ENCODE measurements at places on chromosomes 12 and 14.

GRCh38 chr14:88154926-88155325, 150.0 kb downstream of the GPR65 start:
- no peak for DNase-seq

DNA sequence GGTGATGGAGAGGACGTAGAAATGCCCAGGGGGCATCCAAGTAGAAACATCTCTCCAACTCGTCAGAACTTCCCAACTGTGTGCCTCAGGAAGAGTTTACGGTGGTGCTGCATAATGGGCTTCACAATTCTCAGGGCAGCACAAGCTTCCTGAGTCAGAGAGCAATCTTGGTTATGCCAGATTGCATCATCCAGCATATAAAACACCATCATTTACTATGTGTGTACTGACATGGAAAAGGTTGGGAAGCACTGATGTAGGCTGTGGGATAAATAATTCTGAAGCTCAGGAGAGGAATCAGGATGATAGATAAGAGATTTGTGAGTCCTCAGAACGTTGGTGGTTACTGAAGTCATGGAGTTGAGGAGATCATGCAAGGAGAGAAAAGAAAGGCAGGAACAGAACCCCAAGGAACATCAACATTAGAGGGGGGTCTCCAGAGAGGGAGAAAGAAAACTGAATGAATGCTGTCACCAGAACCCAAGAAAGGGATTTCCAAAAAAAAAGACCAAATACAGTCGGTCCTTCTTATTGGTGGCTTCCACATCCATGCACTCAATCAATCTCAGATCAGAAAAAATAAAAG, 4.7 kb upstream of the NCKAP5L start:
- DNase-seq: no peak

GRCh38 chr12:12705838-12706520, 10.0 kb upstream of the GPR19 start:
- peak; percentile 45 for DNase-seq

DNA sequence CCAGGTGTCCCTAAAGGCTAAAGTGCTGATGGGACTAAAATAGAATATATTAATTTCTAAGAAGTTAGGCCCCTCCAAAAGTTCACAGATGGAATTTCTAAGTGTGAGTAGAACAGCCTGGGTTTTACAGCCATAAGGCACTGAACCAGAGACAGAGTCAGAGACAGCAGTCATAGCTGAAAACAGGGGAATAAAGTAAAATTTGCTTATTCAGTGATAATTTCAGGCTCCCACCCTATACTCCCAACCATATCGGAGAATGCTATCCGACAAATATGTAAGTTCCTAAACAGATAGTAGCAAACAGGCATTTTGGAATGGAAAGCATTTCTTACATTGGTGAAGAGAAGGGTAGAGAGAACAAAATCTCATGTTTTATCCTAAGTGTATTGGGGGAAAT, 45.3 kb downstream of the NAA25 start:
- no peak for DNase-seq

GRCh38 chr14:102949062-102949800, 26.8 kb downstream of the AMN start:
- no peak for DNase-seq

DNA sequence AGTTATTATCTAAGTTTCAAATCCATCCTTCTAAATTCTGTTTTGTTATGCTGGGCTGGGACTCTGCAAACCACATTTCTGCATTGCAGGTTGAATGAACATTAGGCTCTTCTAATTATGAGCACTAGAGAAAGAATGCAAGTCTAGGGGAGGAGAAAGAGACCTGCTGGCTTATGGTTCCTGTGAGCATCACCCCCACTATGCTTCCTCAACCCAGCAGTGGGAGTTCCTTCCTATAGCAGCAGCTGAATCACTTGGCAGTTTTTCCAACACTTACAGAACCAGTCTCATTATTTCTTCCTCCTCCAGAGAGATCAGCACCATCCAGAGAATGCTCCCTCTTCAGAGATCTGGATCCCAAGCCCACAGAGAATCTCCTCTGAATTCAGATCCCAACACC, 297.7 kb upstream of the CLEC14A start:
- no peak for DNase-seq

DNA sequence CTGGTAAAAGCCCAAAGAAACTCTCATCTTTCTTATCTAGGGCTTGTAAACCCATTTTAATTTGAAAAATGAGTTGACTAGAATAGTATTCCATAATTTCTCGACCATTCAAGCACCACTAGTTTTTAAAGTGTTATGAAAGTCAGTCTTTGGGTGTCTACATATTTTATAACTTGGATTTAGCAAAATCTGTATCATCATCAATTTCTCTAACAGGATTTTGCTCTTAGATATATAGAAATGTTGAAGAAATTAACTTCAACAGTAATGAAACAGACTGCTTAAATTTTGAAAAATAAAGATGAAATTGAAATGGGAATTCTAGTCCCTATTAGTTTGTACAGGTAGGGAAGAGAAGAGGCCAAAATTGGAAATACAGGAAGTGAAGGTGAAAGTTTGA, 32.8 kb downstream of the MSRB3 start:
- DNase-seq: no peak

DNA sequence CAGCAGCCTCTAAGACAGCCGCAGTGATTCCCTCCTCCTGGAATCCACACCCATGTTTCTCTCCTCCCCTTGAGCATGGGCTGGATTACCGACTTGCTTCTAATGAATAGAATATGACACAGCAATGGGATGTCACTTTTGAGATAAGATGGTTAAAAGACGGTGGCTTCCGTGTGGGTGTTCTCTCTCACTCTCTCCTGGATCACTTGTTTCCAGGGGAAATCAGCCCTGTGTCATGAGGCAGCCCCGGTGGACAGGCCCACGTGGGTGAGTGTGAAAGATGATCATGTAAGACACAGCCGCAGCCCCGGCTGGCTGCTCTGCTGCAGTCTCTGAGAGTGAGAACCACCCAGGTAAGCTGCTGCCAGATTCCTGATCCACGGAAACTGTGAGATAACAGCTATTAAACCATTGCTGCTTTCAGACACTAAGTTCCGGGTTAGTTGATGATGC, 10.7 kb downstream of the MOAP1 start:
- no peak for DNase-seq

DNA sequence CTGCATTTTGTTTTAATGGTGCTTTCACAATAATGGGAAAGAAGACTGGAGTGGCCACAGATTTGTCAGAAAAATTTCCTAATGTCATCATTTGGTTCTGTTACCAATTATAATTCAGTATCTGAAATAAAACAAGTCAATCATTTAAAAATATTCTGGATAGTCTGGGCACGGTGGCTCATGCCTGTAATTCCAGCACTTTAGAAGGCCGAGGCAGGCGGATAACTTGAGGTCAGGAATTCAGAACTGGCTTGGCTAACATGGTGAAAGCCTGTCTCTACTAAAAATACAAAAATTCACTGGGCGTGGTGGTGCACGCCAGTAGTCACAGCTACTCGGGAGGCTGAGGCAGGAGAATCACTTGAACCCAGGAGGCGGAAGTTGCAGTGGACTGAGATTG, 4.0 kb upstream of the LIMA1 start:
- DNase-seq: no peak

GRCh38 chr12:6791931-6792520, 2.7 kb downstream of the CD4 start:
- no peak for DNase-seq

- no peak for DNase-seq
Observed at GRCh38 chr14:80627745-80628144, 313.8 kb downstream of the CEP128 start.

GRCh38 chr14:21072031-21072473, 1.9 kb downstream of the ARHGEF40 start:
- no peak for DNase-seq

DNA sequence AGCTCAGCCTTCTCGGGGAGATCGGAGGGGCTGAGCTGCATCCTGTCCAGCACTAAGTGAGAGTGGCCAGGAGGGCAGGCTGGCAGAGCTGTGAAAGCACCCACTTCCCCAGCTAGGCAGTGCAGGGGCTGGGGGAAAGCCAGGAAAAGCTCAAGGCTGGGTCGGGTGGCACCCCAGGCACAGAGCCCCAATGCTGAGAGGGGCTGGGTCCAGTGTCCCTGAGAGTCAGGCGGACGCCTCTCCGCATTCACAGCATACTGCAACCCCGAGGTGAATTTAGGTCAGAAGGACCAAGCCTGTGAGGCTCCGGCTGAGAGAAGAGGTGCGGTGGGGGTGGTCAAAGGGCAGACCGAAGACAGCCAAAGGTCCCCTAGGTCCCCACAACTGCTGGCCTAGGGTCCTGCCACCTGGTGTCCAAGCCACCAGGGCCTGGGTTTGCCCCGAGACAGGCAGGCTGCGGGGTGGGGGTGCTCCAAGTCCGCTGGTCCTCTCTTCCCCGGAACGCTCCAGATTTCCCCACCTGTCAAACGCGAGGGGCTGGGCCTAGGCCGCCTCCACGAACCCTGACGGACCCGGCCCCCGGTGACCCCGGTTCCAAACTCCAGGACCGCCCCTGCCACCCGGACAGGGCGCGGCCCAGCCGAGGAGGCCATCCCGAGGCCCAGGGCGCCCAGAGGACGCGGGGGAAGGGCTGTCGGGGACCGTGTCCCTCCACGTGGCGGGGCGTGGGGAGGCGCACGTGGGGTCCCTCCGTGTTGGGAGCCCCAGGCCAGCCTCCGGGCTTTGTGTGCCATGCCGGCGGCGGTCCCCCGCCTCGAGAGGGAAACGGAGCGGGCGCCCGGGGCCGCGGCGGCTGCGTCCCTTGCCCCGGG, 527 bp downstream of the CAMKK2 start:
- DNase-seq: peak; percentile 62

GRCh38 chr14:33451211-33451610, 499.7 kb downstream of the EGLN3 start:
- no peak for DNase-seq

- DNase-seq: no peak
Observed at GRCh38 chr12:130977046-130977742, 23.5 kb downstream of the ADGRD1 start.

DNA sequence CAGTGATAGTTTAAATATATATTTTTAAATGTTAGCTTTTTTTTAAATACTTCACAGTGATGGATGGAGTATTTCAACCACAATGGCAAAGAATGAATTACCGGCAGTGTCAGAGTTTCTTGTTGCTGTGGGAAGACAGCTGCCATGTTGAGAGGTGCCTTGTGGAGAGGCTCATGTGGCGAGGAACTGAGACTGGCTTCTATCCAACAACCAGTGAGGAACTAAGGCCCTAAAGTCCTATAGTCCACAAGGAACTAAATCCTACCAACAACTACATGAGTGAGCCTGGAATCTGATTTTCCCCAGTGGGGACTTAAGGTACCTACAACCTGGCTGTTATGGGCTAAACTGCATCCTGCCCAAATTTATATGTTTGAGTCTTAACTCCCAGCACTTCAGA, 220.2 kb upstream of the PLEKHG7 start:
- no peak for DNase-seq

- no peak for DNase-seq
Observed at GRCh38 chr12:49367381-49368239, at the start of gene SPATS2. Gene SPATS2 (plus strand): TSS chr12:49367462. CDS start chr12:49461013, 93,551 bp downstream.

GRCh38 chr14:59097681-59098080, 90.8 kb upstream of the DAAM1 start:
- no peak for DNase-seq

- DNase-seq: no peak
Observed at GRCh38 chr14:87148655-87149054, 844.3 kb downstream of the GALC start.

DNA sequence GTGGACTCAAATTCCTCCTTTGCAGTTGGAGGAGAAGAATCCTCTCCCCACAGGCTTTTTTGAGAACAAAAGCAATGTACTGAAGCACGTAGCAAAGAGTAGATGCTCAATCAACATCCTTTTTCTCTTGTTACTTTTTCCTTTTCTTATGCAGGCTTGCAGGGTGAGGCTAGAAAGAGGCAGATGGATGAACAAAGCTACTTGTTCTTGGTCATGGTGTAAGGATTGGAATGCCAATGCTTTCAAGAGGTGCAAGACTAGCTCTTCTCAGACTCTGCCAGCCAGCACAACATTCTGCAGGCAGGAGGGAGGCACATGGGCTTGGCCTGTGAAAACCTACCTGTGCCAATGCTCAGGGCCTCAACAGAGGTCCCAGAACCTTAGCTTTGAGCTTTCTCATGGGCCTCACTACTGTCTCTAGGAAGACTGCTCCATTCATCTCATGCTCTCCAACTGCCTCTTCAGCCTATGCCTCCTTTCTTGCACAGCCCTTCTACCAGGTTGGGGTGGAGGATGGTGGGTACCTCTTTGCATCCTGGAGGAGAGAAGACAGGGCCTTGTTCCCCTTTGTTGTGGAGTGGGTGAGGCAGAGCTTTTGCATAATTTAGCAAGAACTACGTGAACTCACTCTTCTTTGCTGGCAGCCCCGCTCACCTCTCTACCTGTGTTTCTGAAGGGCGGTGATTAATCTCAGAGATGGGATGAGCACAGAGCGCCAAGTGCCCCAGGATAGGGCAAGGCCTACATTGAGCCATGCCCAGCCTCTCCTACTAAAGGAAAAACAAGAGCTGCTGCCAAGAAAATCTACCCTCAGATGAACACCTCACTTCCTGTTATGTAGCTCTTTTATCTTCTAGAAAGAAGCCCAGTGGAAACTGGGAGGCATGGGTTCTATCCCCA, 1119.7 kb downstream of the VRK1 start:
- DNase-seq: no peak

Measured in activated CD4-positive, alpha-beta T cell treated with anti-CD3 and anti-CD28 coated beads for 4 hours (primary cell).